ENCODE measurements at places on chromosomes 1 and 21.

DNA sequence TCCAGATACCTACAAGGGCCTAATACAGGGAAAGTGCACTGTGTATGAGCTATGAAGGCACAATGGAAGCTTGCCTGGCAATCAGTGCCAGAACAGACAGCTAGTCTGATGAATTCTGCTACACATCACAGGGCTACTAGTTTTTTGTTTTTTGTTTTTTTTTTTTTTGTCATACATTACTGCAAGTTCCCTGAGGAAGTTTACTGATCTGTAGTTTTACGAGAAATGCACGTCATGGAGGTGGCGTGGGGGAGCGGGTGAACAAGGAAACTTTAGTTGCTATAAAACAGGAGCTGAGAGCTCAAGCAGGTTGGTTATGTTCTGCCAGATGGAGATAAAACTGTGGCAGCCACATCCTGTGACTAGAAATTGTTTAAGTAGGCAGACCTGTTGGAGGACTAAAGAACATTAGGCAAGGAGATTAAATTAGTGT lies 17.7 kb downstream of the PTPRC start:
- DNase-seq = no peak

- no peak for DNase-seq
Observed at GRCh38 chr1:185151215-185151614, 5.5 kb downstream of the TRMT1L start.

- DNase-seq = no peak
Observed at GRCh38 chr1:39779821-39780220, 8.7 kb upstream of the OXCT2 start.

DNA sequence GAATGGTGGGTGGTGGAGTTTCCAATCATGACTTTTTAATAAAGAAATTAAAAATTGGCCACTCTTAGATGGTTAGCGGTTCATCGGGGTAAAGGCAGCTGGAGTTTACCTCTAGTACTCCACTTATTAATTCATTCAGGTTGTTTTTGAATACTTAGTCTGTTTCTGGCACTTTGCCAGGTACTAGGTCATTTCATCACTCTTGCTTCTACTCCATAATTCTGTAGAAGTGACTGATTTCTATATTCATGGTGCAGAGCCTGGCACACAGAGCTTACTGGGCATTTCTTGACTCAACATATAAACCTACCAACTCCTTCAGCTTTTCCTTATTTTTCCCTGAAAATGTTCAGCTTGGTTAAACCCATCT lies 31.5 kb downstream of the FOXD2 start:
- DNase-seq = no peak

- no peak for DNase-seq
Observed at GRCh38 chr1:39561279-39561678, 15.3 kb downstream of the PABPC4 start.

DNA sequence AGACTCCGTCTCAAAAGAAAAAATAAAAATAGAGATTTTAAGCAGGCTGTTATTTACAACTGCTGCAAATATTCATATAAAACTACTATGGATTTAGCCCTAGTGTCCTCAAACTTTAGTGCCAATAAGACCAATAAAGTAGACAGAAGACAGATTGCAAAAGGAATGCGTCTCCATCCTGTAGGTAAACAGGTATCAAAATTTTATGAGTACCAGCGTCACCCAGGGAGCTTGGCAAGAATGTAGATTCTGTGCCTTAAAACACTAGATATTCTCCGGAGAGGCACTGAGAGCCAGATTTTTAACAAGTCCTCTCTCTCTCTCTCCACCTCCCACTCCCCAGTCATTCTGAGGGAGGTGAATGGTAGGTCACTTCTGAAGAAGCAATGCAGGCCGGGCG lies 18.4 kb downstream of the SMYD3 start:
- no peak for DNase-seq
